ENCODE measurements at places on chromosomes 4 and X.

DNA sequence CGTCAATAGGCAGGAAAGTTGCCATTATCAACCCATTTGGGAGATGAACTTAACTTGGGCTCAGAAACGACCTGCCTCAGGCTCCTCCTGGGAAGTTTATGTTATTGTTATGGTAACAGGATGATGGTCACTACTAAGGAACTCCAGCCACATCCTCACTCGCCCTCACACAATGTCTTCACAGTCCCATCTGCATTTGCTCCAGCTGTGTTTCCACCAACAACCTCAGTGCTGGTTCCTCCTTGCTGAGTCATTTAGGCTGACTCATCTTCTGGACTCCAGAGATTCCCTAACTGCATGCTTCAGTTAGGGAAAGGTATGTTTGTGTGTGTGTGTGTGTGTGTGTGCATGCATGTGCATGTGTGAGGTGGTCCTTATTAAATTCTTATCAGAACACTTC, 293.4 kb upstream of the BOD1L1 start:
- DNase-seq = no peak

DNA sequence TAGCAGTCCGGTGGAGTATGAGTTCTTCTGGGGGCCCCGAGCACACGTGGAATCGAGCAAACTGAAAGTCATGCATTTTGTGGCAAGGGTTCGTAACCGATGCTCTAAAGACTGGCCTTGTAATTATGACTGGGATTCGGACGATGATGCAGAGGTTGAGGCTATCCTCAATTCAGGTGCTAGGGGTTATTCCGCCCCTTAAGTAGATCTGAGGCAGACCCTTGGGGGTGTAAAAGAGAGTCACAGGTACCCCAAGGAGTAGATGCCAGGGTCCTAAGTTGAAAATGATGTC, 852 bp downstream of the MAGEH1 start:
- DNase-seq = no peak

DNA sequence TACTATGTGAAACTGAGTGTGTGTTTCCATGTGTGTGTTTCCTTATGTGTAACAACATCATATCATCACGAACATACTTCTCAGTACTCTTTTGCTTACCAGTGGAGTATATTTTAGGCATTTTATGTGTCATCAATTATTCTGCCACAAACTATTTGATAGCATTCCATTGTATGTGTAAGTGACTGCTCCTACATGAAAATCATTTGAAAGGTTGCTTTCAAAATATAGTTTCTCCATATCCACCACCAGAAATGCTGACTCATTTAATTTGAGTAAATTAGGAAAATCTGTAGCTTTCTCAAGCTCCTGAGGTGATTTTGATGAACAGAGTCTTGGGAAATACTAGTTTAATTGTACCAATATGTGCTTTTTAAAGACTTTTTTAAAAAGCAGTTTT, 376.2 kb downstream of the PCDH18 start:
- no peak for DNase-seq

DNA sequence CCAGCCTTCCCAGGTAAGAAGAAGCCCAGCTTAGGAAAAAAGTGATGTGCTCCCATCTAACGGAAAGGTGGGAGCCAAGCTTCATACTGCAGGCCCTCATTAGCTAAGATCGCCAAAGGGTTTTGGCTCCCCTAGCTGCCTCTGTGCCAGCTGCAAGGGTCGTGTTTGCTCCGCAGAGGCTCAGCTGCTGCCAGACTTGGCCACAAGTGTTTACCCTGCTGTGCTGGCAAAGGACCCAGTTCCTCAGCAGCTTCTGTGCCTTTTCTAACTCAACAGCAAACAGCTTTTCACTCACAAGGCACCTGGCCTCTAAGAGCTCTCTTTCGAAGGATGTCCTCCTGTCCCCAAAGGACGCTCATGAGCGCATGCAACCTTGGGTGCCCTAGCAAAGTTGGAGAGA, 12.2 kb upstream of the VMA21 start:
- DNase-seq = no peak

GRCh38 chrX:120791013-120791643, 84.5 kb downstream of the CT47B1 start:
- no peak for DNase-seq

- peak; percentile 57 for DNase-seq
These were observed 12.7 kb upstream of the ADD1 start for GRCh38 chr4:2830632-2831610.

DNA sequence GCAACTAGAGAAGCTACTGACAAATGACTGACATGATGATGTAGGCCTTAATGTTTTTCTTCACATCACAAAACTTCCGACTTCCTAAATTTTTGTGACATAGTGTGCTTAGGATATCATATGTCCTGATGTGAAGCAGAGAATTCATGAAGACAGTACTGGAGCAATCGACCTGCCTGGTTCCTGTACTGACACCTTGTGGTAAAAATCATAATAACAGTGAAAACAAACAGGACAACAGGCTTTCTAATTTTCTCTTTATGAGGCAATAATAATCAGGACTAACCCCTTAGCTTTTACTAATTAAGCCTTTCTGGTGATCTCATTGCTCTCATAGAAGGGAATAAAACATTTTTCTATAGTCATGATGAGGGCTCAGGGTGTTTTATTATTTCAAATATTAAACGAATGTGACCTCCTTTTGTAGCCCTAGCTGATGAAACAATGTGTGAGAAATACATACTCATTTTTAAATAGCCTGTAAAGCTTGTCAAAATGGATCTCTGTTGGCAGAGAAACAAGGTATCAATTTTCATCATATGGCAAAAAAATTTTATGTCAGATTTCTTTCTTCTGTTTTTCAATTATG, 158.4 kb downstream of the TENT5D start:
- DNase-seq = no peak

- DNase-seq = no peak
These were observed 352.9 kb downstream of the RAPGEF2 start for GRCh38 chr4:159455675-159456237.

- DNase-seq = no peak
These were observed 223.9 kb upstream of the MAD2L1 start for GRCh38 chr4:120290553-120290952.

- no peak for DNase-seq
These were observed 78.9 kb upstream of the CNKSR2 start for GRCh38 chrX:21295246-21295820.

DNA sequence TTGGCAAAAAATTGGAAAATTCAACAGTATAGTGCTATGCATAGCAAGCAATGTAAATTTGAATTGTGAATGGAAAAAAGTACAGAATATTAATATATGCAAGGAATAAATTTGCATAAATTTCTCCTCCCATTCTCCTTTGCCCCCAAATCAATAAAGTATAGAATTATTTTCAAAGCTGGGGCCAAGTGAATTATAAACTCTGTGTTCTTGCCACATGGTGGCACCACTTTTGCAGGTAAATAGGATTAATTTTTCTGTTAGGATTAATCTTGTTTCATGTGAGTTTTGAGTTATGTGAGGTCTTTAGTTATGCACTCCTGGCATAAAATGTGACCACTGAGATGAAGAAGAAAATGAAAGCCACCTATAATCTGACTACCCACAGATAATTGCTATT, 19.9 kb downstream of the COPS4 start:
- no peak for DNase-seq

DNA sequence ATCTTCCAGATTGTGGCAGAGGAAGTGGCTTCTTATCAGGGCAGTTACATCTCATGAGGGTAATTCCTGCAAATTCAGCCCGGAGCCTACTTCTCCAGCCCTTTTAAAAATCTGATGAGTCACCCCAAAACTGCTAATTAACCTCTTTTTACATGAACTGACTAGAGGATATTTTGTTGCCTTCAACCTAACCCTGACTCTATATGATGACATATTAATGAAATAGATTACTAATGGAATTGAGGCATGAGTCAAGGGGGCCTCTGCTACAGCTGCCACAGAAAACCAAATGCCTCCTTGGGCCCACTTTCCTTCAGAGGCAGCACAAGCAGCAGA, 72.5 kb downstream of the QRFPR start:
- DNase-seq = no peak

- DNase-seq = no peak
These were observed 85.4 kb downstream of the TIGD2 start for GRCh38 chr4:89196745-89197144.
